H1 (cell line): ENCODE measurements at places on chromosomes 16 and 17. TPM values are rescaled to one million over a fixed set of nuclear protein-coding genes. Genes with fewer than 3 reads are reported as not detected.

DNA sequence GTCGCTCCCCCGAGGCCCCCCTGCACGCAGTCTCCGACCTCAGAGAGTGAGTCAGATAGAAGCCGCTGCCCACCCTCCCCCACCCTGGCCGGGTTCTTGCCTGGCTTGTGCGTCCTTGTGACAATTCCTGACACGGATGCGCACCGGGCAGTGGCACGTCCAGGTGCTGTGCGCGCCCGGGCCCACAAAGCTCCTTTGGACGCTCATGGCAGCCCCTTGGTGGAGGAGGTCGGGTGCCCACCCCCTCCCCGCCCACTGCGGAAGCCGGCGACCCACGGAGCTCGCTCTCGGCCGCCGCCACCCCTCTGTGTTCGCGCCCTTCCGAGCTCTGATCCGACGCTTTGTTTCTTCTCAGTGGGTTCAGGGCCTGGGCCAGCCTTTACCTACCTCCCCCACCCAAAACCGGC lies 662 bp upstream of the TUBB3 start:
- peak; percentile 70 for DNase-seq

- DNase-seq: no peak
Measured at GRCh38 chr16:12349936-12350850, 373.7 kb downstream of the SNX29 start.

KRTAP4-4 gene
- total RNA-seq: not detected in 2 replicates

CES5A gene
- not detected in 2 replicates for total RNA-seq

CACNG1 gene
- not detected in 2 replicates for total RNA-seq

DNA sequence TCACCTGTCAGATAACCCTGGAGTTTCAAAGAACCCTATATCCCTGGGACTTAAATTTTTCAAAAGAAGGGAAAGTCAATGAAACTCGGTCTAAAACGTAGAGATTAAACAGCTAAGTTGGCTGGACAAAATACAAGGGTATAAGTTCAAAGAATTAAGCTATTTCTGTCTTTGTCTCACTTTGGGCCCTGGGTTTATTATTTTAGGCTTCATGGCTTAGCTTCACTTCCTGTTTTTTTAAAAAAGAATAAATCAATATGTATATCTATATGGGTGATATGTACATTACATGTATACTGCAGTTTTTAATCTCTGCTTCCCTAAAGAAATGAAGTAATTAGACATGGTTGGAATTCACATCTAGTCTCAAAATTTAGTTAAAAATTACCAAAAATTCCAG lies 132.3 kb downstream of the TRIM37 start:
- DNase-seq: no peak

ZNF821 gene
- total RNA-seq: 13.6 and 14.1 TPM in 2 replicates

- no peak for DNase-seq
Measured at GRCh38 chr17:17971431-17972125, 622 bp downstream of the TOM1L2 start.

GRCh38 chr16:17078931-17079631 lies 391.7 kb downstream of the XYLT1 start:
- no peak for DNase-seq

DNA sequence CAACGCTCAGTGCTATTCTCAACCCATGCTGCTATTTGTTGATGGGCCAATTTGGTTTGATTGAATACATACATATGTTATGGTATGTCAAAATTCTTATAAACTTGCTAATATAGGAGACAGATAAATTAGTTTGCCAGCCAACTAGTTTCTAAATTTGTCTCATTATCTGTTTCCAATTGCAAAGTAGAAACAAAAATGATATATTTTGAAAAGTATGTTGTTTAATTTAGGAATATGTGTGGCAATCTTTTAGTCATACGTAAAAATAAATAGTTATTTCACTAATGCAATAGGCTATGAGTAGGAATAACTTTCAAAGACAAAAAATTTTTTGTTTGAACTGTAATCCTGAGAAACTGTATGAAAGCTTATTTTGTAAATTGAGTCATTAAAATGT lies 210.6 kb upstream of the KCNJ16 start:
- DNase-seq: no peak

CSH1 gene
- not detected in 2 replicates for total RNA-seq

GRCh38 chr17:43453331-43453812 lies 30.4 kb upstream of the DHX8 start:
- no peak for DNase-seq

MYH8 gene
- total RNA-seq: not detected in 2 replicates

BOLA2 gene
- total RNA-seq: 9.8 and 13.0 TPM in 2 replicates

GRCh38 chr17:28878981-28879380 lies 18.6 kb downstream of the FLOT2 start:
- peak; percentile 75 for DNase-seq

- DNase-seq: no peak
Measured at GRCh38 chr16:84914273-84914672, 94.5 kb downstream of the CRISPLD2 start.

DNA sequence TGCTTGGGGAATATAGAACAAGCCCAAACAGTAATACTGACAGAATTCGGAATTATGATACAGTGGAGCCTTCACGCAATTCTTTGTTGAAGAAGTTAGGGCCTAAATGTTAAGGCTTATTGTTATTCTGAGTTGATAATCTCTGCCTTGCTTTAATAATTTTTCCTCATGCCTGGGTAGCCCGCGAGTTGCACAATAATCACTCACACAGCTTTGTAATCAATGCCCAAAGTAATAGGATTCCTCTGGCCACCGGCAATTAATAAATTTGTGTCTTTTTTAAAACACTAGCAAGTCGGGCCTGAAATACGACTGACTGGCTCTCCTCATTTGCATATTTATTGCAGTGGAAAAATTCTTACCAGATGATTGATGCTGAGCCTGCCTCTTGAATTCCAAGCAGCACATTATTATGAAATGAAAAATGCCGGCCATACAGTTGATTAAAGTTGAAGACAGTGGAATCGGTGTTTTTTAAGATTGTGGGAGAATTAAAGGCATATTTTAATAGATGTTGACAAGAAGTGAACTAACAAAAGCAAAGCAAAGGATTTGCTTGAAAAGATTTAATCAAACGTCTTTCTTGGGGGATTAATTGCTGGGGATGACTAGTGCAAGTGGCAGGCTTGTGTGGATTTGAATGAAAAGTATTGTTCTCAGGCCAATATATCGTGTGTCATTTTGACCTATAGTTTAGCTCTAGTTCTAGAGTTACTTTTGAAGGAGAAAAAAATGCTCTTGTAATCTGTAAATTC lies 30.2 kb downstream of the AATF start:
- DNase-seq: no peak

- DNase-seq: no peak
Measured at GRCh38 chr17:15261802-15262290, 3.3 kb downstream of the PMP22 start.

CCL14 gene
- not detected in 2 replicates for total RNA-seq

ABCA9 gene
- not detected in 2 replicates for total RNA-seq

TNFRSF17 gene
- total RNA-seq: not detected in 2 replicates

OR4D1 gene
- total RNA-seq: 0.32 and 0.33 TPM in 2 replicates

GRCh38 chr16:66144641-66145040 lies 221.8 kb upstream of the CDH5 start:
- DNase-seq: no peak

CRYBA1 gene
- total RNA-seq: not detected in 2 replicates

- no peak for DNase-seq
Measured at GRCh38 chr16:55555436-55555835, 11.0 kb upstream of the CAPNS2 start.

UBE2I gene
- total RNA-seq: 268 and 272 TPM in 2 replicates

DNA sequence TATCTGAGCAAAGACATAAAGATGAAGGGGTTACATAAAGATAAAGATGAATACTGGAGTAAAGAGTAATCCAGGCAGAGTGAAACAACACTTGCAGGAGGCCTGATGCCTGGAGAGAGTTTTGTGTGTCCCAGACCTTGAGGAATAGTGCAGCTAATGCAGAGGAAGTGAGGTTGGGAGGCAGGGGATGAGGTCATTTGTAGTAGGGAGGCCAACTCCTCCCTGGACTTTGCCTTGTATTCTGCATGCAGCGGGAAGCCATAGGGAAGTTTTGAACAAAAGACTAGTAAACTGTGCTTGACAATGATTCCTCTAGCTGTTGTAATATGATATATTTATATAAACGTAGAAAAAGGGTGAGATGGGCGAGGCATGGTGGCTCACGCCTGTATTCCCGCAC lies 356.6 kb downstream of the KCNJ2 start:
- DNase-seq: no peak

- DNase-seq: peak; percentile 78
Measured at GRCh38 chr17:73342050-73342522, 30.3 kb upstream of the CDC42EP4 start.

DNA sequence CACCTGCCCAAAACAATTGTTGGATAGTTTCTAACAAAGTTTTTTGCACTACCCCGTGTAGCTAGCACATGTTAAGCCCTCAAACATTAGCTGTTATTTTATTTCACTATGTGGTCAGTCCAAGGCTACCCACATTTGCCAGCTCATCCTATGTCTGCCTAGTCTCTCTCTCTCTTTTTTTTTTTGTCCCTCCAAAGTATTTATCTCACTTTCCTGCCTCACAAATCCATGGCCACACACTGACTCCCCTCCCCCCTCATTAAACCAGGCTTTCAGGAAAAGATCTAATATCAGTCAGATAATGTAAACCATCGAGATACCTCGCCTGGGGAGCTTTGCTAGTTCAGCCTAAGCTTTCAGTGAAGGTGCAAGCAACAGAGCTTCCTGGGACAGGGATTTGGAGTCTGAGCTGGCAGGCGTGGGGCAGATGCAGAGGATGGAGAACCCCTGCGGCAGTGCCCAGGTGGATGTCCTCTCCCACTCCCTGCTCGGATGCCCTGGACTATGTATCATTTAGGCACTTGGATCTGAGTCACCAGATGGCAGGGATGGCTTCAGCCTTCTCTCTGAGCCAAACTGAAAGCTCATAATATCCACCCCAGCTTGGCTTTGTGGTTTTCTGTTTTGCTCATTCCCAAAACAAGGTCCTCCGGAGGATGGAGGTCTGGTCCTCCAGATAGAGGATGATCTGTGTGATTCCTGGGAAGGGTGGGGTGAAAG lies 73.7 kb upstream of the FOXF1 start:
- DNase-seq: no peak

XAF1 gene
- total RNA-seq: not detected in 2 replicates

- DNase-seq: no peak
Measured at GRCh38 chr16:65125322-65125721, 3.5 kb upstream of the CDH11 start.

SPIRE2 gene
- total RNA-seq: 12.2 and 15.4 TPM in 2 replicates

KRT20 gene
- total RNA-seq: not detected in 2 replicates

DNA sequence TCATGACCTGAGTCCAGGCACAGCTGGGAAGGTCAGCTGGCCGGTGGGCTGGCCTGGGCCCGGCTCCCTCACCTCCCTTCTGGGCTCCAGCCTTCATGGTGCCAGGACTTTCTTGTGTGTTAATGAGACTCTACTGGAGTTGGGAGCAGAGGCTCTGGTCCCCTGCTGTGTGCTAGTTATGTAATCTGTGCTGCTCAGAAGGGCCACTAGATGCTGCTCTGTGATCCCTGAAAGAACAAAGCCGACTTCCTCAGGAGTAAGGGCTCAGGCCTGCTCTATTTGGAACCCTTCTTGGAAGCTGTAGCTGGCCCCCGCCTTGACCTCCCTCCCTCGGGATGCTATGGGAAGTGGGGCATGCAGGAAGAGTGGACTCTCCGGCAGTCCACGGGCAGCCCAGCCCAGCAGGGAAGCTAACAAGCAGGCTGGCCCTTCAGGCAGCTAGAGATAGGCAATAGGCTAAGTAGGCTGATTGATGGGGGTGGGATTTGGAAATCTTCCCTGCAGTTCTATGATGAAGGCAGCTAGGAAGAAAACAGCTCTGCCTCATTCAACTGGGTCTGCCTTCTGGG lies 3.3 kb upstream of the CDK5R1 start:
- no peak for DNase-seq

DNA sequence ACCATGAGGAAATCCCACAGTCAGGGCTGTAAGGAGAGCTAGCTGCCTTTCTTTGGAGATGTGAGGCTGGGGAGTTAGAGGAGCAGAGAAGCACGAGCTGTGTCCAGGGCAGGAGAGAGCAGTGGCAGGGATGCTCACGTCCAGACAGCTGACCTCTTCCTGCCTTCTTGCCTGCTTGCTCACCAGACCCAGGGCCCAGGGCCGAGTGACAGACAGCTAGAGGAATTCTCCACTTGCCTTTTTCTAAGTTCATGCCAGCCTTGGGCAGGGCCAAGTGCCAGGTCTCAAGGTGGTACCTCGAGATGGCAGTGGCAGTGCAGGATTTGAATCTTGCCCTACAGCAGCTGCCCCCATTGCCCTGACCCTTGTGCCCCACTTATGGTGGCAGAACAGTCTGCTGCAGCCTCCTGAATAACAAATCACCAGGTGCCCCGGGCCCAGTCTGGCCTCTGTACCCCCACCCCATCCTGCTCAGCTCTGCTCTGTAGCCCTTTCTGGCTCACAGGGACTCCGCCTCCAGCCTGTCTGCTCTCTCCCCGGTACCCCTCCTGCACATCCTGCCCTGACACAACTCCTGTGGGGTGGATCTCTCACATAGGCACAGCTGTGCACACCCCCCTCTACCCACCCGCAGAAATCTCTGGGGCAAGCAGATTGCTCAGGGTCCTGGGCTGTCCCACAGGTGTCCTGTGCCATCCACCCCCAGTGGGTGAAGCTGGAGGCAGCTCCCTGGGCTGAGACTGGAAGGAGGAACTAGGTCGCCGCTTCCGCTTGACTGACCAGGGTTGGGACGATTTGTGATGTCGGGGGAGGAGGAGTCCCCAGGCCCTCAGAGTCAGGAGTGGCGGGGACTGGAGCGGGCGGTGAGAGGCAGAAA lies 25.9 kb downstream of the GRIN2C start:
- no peak for DNase-seq

LITAFD gene
- not detected in 2 replicates for total RNA-seq

PNMT gene
- 4.4 and 5.6 TPM in 2 replicates for total RNA-seq

GRCh38 chr16:5450409-5451104 lies 353.0 kb upstream of the EEF2KMT start:
- peak; percentile 62 for DNase-seq

DNA sequence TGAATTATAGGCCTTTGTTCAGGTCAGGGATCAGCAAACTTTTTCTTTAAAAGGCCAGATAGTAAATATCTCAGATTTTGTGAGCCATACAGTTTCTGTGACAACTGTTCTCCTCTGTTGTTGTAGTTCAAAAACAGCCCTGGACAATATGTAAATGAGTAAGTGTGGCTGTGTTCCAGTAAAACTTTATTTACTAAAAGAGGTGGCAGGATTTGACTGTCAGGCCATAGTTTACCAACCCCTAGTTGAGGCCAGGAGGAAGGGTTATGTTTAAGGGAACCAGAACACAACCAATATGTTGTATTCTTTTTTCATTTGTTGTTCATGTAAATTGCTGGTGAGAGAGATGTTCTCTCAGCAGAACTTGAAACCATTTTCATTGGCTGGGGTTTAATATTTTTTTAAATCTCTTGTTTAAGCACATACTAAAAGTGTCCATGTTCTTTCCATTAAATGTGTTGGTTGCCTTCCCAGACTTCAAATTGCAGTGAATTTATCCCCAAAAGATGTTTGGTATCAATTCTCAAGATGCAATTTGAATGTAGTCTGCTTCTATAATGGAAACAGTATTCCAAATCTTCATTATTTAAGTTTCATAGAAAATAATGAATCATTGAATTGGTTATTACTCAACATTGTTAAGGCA lies 260.3 kb downstream of the FTO start:
- no peak for DNase-seq

TMEM235 gene
- 0.15 TPM in 1 of 2 replicates, not detected in the other for total RNA-seq

DNA sequence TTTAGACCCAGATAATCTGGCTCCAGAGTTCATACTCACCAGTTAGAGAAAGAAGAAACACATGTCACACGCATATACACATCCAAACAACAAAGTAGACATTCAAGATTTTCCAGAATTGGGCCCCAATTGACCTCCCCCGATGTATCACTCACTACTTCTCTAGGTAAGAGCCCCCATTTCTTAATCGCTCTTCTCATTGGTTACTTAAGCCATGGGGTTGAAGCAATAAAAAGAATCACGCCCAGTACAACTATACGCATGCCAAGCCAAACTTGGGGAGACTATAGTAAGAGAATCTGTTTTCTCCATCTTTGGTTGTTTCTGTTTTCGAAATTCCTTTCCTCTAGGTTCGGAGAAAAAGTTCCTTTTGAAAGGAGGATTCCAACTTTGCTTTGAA lies 565 bp downstream of the DDX52 start:
- DNase-seq: no peak
